HT1080 (cell line): ENCODE measurements at places on chromosomes 6 and 20.

GRCh38 chr20:3651204-3651962, 11.8 kb downstream of the GFRA4 start:
- DNase-seq, result no peak

GRCh38 chr20:7359739-7360138, 580.5 kb downstream of the HAO1 start:
- no peak for DNase-seq

GRCh38 chr6:22589118-22589517, 19.8 kb downstream of the HDGFL1 start:
- DNase-seq, result no peak

DNA sequence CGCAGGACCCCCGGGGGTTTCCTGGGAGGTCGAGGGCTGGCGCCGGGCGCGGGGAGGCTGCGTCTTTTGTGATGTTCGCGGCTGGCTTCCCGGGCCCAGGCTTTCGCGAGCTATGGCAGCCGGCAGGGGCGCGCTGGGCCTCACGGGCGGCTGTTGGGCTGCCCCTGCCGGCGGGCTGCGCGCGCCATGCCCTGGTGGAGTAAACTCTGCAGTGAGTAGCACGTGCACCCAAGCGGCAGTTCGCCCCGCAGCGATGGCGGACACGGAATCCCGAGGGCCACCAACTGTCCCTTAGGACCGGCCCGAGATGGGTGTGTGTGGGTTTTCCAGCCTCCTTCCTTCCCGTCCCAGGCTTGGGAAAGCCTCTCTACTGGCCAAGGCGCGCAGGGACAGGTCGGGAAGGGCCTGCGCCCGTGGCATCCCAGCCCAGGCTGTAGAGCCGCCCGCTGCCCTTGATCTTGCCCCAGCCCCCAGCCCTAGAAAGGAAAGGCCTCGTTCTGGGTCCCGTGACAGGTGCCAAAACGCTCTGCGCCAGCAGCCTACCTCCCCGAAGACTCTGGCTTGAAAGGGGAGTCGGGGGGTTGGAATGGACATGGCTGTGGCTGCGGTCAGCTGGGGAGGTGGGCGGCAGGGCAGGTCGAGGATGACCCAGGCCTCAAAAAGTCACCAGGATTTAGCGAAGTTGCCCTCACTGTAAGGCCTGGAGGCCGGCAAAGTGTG, 49.7 kb downstream of the ZBTB2 start:
- no peak for DNase-seq

DNA sequence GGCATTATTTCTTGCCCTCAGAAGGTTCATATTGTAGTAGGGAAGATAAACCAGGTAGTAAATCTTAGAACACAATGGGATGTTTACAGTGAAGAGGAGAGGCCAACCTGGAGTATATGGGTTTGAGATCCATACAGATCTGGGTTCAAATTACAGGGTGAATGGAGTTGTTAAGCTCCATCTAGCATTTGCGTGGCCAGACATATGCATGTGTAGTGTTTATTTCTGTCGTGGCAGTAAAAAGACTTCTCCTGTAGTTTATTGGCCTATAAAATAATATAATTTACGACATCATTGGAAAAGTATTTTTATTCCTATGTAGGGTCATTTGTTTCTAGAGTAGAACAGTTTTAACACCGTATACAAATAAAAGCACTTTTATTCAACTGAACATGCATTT, 25.2 kb upstream of the TULP4 start:
- no peak for DNase-seq

DNA sequence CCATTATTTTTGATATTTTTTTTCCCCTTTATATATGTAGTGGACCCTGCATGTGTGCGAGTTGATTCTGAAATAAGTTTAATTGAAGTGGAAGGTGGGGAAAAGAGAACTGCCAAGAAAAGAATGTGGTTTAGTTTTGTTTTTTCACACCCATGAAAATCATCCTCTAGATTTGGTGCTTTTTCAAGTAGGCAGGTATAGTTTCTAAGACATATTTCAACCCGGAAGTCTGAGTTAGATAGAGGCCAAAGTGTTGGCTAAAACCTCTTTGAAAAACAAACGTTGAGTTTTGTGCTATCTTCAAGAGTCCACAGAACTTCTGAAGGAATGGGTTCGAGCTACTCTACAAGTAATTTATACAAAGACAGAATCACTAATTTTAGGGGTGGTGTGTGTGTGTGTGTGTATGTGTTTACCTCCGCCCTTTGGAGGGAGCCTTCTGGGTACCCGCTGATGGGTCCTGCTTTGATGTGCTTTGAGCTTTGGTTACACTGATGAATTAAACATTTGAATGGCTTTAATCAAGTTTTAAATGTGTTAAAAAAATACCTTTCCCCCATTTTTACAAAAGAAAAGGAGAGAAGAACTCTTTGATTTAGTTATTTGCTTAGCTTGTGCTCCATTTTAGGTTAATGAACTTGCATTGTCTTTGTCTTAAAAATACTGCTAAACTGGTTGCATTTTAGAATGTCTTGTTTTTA, 2.5 kb downstream of the RREB1 start:
- DNase-seq, result no peak

DNA sequence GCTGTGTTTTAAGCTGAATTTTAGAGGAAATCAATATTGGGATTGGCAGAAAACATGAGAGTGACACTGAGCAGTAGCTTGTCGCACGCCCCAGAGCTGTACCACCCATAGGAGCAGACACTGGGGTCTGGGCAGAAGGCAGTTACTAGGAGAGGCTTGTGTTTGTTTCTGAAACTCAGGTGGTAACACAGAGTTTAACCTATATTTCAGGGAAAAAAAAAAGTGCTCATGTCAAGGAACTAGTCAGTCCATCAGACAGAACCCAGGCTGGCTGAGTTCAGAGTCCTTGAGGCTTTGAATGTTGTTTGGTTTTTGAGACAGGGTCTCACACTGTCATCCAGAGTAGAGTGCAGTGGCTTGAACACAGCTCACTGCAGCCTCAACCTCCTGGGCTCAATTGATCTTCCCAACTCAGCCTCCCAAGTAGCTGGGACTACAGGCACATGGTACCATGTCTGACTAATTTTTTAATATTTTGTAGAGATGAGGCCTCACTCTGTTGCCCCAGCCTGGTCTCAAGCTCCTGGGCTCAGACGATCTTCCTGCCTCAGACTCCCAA, 6.6 kb downstream of the SLC22A1 start:
- no peak for DNase-seq

- no peak for DNase-seq
Observed at GRCh38 chr6:25428758-25429317, 149.7 kb downstream of the CARMIL1 start.

- peak; percentile 50 for DNase-seq
Observed at GRCh38 chr6:56524891-56525703, 117.6 kb downstream of the DST start.

GRCh38 chr6:20479526-20479925, 54.7 kb upstream of the CDKAL1 start:
- DNase-seq, result no peak

- no peak for DNase-seq
Observed at GRCh38 chr6:98526465-98526864, 307.9 kb upstream of the POU3F2 start.

GRCh38 chr6:85323435-85324040, 126.3 kb upstream of the NT5E start:
- DNase-seq, result peak; percentile 65

DNA sequence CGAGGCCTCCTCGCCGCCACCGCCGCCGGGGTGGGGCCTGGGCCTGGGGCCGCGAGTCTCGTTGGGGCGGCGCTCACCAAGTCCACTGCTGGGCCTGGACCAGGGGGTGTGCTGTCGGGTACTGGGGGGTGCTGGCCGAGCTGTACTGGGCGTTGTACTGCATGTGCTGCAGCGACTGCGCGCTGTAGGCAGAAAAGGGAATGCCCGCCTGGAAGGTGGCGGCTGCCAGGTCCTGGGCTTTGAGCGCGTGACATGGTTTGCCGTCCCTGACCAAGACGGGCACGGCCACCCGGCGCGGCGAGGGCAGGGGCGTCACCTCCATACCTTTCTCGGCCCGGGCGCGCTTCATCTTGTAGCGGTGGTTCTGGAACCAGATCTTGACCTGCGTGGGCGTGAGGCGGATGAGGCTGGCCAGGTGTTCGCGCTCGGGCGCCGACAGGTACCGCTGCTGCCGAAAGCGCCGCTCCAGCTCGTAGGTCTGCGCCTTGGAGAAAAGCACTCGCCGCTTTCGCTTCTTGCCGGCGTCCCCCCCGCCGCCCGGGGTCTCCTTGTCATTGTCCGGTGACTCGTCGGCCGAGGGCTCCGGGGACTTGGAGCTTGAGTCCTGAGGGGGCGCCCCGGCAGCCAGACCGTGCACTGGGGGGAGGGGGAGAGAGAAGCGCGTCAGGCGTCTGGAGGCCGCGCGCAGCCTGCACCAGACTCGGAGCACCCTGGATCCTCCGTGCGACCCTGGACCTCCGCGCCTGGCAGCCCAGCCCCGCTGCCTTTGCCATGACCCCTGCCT, 1.8 kb downstream of the NKX2-2 start:
- no peak for DNase-seq

DNA sequence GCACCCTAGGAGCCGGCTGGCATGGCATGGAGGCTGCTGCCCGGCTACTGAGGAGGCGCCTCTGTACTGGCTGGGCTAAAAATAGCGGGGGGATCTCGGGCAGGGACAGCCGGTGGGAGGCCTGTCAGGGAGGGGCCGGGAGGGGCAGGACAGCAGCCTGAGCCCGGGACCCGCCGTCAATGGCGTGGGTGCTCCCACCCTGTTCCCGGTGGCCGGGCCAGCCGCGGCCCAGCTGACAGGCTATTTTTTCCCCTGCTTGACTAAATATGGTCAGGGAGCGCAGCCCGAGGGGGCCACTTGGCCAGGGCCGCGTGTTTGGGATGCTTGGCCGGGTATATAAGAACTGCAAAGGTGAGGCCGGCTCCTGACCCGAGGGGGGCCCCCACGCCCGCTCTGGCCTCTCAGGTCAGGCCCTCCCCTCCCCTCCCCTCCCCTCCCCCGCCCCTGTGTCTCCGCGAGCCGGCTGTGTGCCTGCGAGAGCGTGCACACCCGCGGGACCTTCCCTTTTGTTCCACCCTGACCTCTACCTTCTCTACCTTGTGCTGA, 74.4 kb upstream of the GATA5 start:
- no peak for DNase-seq

GRCh38 chr6:11689847-11690246, 88.8 kb downstream of the ADTRP start:
- no peak for DNase-seq

GRCh38 chr6:148565321-148565926, 181.4 kb upstream of the UST start:
- DNase-seq, result no peak

- no peak for DNase-seq
Observed at GRCh38 chr20:21504323-21504722, 9.5 kb downstream of the NKX2-2 start.

- DNase-seq, result no peak
Observed at GRCh38 chr6:69784595-69785377, 12.0 kb downstream of the LMBRD1 start.

- peak; percentile 85 for DNase-seq
Observed at GRCh38 chr6:83430611-83431544, at the start of gene ME1. ME1 (minus strand) TSS chr6:83431051; CDS start chr6:83430954, 97 bp downstream.

GRCh38 chr6:75437421-75437891, 56.1 kb downstream of the FILIP1 start:
- DNase-seq, result peak; percentile 48

- DNase-seq, result no peak
Observed at GRCh38 chr20:47427746-47428145, 71.2 kb upstream of the ZMYND8 start.

- no peak for DNase-seq
Observed at GRCh38 chr6:89492025-89492640, 59.2 kb downstream of the ANKRD6 start.

GRCh38 chr20:61502433-61502832, 250.4 kb downstream of the CDH4 start:
- DNase-seq, result peak; percentile 46

DNA sequence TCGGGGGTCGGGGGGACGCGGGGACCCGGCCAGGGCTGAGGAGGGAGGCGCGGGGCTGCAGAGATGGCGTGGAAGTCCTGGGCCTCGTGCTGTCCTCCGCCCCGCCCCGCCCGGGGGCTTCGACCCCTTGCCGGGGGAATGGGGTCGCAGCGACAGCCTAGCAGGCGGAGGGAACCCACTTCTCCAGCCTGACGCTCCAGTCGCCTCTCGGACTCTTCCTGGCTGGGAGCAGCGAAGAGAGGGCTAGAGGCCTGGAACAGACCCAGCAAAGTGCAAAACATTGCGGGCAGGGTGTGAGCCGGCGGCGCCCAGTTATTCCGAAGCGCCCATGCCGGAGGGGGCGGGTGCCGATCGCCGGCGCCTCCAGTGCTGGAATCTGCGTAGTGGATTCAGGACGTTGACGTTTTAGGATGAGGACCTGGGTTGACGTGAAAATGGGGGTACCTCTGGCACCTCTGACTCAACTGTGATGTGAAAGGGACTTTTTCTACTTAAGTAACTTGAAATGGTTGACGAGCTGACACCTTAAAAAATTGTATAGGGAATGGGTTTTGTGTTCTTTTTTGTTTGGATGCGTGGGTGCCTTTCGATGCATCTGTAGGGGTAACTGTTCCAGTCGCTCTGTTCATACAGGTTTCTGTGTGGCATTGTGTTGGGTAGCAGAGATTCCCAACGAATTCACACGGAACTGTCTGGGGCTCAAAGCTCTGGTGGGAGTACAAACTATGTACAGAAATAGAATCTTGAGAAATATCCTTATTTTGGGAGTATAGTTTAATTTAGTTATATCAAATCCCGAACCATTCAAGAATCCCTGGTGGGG, 1.4 kb downstream of the SLC35F1 start:
- no peak for DNase-seq

DNA sequence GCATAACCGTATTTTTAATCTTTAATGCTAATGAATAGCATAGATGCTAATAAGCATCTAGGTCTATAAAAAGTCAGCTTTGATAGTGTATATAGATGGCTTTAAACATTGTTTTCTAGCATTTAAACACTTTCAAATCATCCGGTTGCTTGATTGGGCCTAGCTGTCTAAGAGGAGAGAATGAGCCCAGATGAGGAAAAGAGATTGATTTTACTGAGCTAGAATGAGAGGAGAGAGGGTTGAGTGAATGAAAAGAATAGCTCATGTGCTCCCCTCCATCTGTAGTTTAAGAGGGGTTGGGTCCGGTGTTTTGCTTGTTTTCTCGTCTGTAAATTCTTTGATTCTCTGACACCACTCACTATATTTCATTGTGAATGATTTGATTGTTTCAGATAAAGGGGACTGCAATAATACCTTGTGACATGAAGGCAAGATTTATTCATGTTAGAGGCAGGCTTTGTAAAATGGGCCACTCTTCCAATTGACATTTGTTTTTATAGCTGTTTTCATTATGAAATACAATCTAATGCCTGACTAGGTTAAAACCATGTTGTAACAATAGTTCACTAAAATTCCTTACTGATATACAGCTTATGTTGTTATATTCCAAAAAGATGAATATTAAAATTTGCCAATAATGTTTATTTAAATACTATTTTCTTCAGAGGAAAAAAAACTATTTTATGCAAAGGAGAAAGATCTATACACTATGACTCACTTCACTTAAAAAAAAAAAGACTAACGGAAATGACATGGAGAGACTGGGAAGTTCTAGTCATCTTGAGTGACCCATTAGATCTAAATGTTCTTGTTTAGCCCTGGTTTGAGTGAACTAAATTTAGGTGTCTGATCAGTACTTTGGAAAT, 3.2 kb downstream of the PTPN1 start:
- DNase-seq, result peak; percentile 74

DNA sequence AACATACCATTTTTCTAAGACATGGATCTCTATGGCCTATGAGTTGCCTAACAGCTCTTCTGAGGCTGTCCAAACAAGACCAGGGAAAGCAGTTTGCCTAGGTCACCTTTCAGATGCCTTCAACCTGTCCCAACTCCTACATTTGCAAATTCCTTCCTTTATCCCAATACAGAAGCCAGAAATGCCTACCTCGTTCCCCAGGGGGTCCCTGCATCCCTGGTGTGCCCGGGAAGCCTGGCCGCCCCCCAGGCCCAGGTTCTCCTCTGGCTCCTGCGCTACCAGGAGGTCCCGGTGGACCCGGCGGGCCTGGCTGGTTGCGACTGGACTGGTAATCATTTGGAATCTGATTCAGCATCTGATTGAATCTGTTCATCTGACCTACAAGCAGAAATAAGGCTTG, 115.9 kb downstream of the COL12A1 start:
- no peak for DNase-seq
